ENCODE measurements at places on chromosomes 2 and 18.
A peak's percentile ranks its signal among the peaks of the same experiment; 100 is the strongest.

DNA sequence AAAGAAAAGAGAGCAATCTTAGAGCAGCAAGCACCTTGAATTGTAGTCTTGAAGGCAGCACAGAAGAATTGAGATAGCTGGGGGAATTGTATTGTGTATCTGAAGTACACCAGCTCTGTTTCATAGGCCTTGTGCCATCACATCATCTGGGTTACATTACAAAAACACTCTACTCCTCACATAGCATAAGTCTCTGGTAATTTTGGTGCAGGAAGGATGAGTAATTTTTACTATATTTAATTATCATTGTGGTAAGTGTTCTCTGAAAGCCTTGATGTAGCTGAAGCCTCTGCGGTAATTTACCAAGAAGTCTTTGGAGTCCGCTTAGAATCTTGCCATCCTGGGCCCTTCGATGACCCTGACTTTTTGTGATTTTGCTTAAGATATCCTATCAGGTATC lies 291.1 kb downstream of the ARHGAP15 start:
- peak; percentile 17 for DNase-seq

GRCh38 chr18:54939361-54939917 lies 19.8 kb downstream of the CCDC68 start:
- no peak for DNase-seq

GRCh38 chr2:60413069-60413813 lies 140.2 kb downstream of the BCL11A start:
- peak; percentile 44 for DNase-seq

DNA sequence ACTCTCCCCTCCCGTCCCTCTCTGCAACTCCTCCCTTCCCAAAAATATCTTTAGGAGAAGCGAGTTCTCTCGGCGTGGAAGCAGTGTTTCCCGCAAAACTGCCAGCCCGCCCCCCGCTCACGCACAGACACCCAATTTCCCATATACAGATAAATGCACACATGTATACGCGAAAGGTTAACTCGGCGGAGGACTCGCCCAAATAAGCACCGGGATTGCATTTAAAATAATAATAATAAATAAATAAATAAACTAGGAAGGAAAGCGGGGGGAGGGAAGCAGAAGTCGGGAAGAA lies 70.0 kb upstream of the PSMD14 start:
- DNase-seq: no peak

DNA sequence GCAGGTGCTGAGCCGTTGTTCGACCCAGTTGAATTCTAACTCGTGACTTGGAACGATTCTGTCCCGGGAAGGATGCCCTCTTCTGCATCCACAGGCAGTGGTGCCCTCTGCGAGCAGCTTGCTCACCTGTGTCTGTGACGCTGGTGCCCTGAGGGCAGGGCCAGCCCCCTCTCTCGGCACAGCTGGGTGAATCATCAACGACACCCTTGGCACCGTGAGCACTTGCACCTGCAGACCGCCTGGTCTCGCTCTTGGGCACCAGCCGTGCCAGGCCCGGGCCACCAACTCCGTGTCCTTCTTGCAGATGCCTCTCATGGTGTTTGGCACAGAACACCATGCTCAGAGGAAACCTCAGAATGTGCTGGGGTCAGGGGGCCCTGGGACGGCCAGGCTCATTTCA lies 75.0 kb downstream of the SLC66A2 start:
- DNase-seq: no peak

DNA sequence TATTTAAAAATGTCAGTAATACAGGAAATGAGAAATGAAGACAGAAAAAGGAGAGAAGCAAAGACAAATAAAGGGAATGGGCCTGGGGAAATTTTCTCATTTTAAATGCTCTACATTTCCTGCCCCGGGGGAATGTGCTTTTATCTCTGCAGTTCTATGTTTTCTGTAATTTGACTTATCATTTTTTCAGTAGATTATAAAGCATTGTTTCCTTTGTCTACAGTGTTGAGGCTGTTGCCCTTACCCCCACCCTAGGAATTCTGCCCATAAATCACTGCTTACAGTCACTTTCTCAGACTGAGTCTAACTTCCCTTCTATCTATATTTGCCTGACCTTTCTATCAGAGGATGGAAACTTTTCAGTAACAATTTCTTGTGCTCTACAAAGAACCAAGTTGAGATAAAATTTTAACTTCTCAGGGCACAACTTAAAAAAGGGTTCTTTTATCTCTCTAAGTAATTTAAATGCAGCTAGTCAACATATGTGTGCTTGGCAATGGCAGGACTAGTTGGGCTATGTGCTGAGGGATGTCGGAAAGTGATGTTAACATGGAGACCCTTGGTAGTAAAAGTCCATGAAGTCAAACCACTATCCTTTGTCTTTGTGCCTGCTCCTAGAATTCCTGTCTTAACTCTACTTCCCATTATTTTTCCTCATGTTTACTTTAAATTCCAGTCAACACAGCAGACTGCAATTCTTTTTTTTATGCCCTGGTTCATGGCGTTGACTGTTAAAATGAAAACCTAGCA lies 146.5 kb upstream of the MMADHC start:
- DNase-seq: peak; percentile 83

- no peak for DNase-seq
Measured at GRCh38 chr2:49416252-49416651, 261.9 kb upstream of the FSHR start.

- peak; percentile 91 for DNase-seq
Measured at GRCh38 chr2:51717312-51717711, 685.4 kb upstream of the NRXN1 start.

DNA sequence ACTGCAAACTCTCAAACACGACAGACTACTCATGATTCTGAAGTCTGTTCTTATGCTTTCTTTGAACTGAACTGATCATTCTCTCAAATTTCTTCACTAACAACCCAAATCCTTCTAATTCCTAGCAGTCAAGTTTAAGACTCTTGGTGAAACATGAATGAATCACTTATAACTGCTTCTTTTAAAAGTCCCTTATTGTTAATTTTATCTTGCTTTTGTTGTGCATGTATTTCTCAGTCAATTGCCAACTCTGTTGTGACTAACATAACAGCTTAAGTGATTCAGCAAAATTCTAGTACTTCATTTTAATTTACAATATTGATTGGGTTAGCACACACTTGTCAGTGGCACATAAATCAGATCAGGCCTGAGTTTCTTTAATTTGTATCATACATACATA lies 357.0 kb upstream of the FSIP2 start:
- no peak for DNase-seq

GRCh38 chr2:216724190-216724589 lies 28.8 kb upstream of the IGFBP5 start:
- DNase-seq: no peak

DNA sequence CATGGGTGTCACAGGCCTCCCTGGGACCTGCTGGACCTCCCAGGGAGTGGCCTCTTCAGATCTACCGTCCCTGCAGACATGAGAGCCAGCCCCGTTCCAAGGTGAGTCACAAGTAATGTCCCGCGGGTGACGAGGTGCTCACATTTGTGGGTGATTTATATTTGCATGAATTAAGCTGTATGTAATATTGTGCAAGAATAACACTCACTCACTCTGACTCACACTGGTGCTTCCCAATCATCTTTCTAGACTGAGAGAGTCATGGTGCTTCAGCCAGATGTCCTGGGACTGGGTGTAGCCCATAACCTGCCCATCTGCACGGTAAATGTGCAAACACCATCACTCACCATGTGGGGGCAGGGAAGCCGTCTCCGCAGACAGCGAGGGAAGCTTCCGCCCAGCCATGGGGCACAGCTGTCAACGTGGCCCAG lies 347.5 kb upstream of the SALL3 start:
- peak; percentile 5 for DNase-seq

- peak; percentile 54 for DNase-seq
Measured at GRCh38 chr18:46939337-46939963, 22.0 kb downstream of the KATNAL2 start.

DNA sequence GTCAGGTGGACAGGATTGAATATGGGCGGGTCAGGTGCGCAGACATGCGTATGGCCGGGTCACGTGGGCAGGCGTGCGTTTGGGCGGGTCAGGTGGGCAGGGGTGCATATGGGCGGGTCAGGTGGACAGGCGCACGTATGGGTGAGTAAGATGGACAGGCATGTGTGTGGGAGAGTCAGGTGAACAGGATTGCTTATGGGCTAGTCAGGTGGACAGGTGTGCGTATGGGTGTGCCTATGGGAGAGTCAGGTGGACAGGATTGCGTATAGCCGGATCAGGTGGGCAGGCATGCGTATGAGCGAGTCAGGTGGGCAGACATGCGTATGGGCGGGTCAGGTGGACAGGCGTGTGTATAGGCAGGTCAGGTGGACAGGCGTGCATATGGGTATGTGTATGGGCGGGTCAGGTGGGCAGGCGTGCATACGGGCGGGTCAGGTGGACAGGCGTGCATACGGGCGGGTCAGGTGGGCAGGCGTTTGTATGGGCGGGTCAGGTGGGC lies 30.3 kb upstream of the KLF11 start:
- no peak for DNase-seq

- DNase-seq: peak; percentile 80
Measured at GRCh38 chr2:74867841-74868658, 34.1 kb downstream of the HK2 start.

DNA sequence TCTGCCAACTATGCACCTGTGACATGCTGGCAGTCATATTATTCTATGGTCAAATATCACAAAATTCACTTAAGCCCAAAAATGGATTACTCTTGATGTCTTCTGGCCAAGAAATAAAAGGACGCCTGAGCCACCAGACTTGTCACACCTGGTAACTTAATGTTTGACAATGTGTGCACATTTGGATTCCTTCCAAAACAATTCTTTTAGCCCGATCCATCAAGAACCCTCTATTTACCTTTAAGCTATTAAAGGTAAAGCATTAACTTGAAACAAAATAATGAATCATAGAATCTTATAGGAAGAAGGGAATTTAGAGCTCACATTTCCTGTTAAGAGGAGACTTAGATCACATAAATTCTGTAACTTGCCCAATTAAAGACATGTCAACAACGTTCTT lies 46.5 kb upstream of the NFU1 start:
- DNase-seq: no peak

DNA sequence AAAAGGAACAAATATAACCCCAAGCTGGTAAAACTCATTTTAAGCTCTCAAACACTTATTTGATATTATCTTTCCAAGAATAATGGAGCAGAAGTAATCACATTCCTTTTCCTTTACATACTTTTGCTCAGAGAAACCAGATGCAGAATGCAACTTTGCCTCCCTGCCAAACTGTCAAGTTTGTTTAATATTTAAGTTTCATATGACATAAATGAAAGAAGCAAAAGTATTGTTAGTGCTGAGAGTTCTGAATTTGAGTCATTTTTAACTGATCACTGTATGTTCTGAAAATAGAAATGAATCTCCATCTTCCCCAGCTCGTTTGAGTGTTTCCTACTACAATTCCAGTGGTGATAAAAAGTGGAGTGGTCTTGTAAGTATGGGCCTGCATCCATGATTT lies 423.4 kb downstream of the PID1 start:
- DNase-seq: no peak

DNA sequence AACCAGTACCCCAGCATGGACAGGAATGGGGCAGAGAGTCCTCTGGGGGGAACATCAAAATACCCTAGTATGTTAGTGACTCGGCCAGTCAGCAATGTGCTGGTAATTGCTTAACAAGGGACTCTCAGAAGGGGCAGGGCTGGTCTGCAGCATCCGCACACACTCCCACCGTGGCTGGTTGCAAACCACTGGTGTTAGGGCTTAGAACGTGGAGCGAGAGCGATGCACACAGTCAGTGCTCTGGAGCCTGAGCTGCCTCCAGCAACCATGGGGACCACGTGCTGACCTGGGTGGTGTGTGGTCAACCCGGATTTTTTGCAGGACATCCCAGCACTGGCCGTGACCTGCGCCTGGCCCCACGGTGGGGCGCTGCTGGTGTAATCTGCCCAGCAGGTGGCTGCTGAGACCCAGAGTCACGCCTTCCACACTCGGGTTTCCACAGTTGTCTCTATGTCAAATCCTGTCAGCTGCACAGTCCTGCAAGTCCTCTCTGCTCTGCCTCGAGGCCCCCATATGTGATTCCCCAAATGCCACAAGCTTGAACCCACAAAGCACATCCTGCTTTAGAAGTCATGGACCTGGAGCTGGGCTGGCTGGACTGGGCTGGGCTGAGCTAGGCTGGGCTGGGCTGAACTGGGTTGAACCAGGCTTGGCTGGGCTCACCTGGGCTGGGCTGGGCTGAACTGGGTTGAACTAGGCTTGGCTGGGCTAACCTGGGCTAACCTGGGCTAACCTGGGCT lies 50.6 kb upstream of the GPC1 start:
- no peak for DNase-seq

GRCh38 chr18:44786257-44786656 lies 105.6 kb downstream of the SETBP1 start:
- no peak for DNase-seq

DNA sequence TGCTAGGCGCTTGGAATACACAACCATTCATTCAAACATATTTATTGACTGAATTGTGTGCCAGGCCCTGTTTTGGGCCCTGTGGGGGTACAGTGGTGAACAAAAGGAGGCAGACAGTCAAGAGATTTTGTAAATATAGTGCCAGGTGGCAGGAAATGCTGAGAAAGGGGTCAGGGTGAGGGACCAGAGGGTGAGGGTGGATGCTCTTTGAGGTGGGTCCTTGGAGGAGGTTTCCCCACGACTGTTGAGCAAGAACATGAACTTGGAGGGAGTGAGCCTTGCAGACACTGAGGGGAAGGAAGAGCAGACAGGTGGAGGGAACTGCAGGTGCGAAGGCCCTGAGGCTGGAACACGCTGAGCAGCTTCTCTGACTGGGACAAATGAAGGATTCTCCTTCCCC lies 40.7 kb downstream of the ODC1 start:
- no peak for DNase-seq

GRCh38 chr2:237310515-237311114 lies 103.3 kb downstream of the COL6A3 start:
- peak; percentile 42 for DNase-seq

DNA sequence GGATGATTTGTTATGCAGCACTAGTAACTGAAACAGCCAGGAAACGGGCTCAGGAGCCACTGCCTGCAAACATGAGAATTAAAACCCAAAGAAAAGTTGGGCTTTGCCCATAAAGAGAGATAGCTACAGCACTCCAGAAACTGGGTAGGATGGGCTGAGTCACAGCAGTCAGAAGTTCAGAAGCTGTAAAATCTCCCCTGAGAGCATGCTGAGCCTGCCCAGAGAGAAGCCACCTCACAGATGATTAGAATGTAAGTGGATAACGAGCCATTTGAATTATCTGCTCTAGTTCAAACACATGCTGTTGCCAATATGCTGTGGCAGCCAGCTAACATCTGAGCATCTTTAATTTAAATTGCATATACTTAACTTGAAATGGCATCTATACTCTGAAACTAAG lies 388.1 kb upstream of the ACVR2A start:
- no peak for DNase-seq

DNA sequence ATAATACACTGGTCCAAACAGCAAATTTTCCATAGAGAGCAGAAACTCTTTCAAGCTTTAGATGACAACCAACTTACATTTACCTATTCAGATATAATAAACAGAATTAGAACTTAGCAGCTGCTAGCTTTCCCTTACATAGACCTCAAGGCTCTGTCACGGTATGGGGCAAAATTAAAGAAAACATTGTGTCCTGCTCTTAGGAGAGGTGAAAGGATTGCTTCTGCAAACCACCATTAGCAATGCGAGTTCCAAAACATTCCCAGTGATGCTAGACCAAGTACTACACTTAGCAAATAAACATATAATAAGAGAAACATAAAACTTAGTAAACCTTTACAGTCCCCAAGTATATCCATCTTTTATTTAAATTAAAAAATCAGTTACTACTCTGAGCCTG lies 183.3 kb downstream of the CAMKMT start:
- DNase-seq: no peak

Data from fibroblast of skin of back (primary cell).